ENCODE measurements at places on chromosomes 1 and 21. TPM values are rescaled to one million over a fixed set of nuclear protein-coding genes. Genes with fewer than 3 reads are reported as not detected.

Gene COL9A2
- total RNA-seq = 5.7 TPM

Gene SHE
- total RNA-seq = 3.4 TPM

Gene FMO5
- 65.9 TPM for total RNA-seq

Gene AMPD1
- 2.2 TPM for total RNA-seq

Gene KCNJ9
- not detected for total RNA-seq

Gene UBXN10
- 4.3 TPM for total RNA-seq

Gene ANGPTL7
- total RNA-seq = 0.81 TPM

Gene ADCY10
- total RNA-seq = 0.64 TPM

Gene NHLH2
- total RNA-seq = not detected

Gene KCNK1
- total RNA-seq = 61.4 TPM

Gene MOV10
- 63.6 TPM for total RNA-seq

Gene GJA4
- total RNA-seq = 2.3 TPM

Gene S100A4
- total RNA-seq = 79.4 TPM

Gene HSD3B2
- 3.2 TPM for total RNA-seq

Gene TBX19
- total RNA-seq = 1.3 TPM

Gene HIVEP3
- 4.0 TPM for total RNA-seq

Gene GCLM
- 13.5 TPM for total RNA-seq

Gene SLC44A3
- total RNA-seq = 95.5 TPM

Data from left colon (tissue), 2 donors.